Activated CD4-positive, alpha-beta T cell treated with anti-CD3 and anti-CD28 coated beads for 48 hours (primary cell): ENCODE measurements at places on chromosomes 1 and 21.

- no peak for DNase-seq
These were observed 550.6 kb downstream of the PTBP2 start for GRCh38 chr1:97271916-97272788.

- no peak for DNase-seq
These were observed 52.8 kb downstream of the IGSF21 start for GRCh38 chr1:18160290-18160942.

GRCh38 chr1:103457886-103458455 is 67.5 kb upstream of the RNPC3 start:
- no peak for DNase-seq

- DNase-seq: no peak
These were observed 48.4 kb upstream of the HOOK1 start for GRCh38 chr1:59766227-59766855.

DNA sequence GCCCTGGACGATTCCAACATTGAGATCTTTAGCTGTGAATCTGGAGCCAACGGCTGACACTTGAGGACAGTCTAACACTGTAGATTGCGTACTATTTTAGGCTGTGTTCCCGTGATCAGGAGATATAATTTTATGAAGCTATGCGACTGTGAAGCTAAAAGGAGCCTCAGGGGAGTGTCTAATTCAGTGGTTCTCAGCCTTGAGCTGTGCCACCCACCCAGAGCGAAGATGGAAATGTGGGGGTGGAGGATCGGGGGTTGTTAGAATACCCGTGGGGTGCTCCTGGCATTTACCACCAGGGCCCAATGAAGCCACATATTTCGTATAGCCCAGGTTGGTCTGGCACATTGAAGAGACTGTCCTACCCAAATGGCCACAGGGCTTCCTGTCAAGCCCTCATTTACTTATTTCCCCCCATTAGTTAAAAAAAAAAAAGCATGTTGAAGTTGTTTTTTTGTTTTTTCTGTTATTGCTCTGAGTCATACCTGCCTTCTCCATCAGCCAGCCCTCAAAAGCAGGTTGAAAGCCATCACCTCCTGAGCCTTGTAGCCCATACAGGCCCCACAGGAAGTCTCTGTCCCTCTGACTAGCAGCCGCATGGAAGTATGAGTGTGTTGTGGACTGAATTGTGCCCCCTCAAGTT is 141.7 kb downstream of the GALNT2 start:
- peak; percentile 66 for DNase-seq

DNA sequence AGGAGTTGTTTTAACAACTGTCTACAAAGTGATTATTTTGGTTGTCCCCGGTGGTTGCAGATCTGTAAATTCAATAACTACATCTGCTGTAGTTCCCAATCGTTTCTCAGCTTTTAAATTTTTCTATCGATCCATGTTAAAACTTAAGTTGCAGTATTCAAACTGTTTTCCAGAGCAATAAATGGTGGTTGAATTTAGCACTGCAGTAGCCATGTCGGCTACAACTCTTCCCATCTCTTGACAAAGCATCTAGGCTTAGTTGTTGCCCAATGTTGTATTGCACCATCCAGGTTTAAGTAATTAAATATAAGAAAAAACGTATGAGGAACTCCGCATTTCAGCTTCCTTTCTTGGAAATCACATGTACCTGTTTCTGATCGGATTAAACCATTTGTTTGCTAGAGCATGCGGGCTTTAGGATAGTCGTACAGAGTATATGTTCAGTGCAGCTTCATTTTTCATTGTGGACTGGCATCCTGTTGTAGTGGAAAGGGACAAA is 996 bp downstream of the CNIH4 start:
- no peak for DNase-seq

- DNase-seq: peak; percentile 34
These were observed 77.8 kb upstream of the CACHD1 start for GRCh38 chr1:64392109-64392508.
